ENCODE measurements at places on chromosomes 6 and 20.

DNA sequence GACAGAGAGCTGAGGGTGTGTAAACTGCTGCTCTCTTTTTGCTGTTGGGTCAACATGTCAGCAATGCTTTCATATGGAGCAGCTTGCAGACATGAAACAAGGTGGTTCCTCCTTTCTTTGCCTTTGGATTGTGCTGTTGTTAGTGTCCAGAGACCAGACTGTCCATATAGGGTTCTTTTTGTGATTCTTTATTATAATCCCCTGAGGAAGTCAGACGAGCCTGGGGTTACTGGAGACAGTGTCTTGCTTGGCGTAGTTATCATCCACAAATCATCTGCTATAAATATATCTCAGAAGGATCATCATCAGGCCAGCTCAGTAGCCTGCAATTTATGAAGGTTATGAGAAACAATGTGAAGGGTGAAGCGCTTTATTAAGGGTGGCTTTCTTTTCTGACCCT, 2.3 kb upstream of the ADGRB3 start:
- DNase-seq = no peak

DNA sequence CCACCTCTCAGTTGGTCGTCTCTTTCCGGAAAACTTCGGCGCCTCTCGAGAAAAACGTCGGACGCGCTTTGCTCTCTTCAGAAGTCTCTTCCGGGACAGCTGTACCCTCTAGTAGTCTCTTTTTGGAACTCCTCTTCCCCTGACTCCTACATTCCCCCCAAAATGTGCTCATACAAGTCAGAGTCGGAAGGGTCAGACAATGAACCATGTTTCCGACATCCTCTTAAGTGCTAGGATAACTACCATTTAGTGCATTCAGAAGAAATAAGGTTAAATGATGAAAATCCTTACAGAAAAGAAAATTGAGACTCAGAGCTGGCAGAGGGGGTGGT, 476 bp upstream of the TP53RK start:
- no peak for DNase-seq

- DNase-seq = peak; percentile 9
Observed at GRCh38 chr6:144285798-144286502, 815 bp downstream of the UTRN start.

GRCh38 chr6:156942266-156942665, 165.1 kb downstream of the ARID1B start:
- DNase-seq = no peak

- DNase-seq = no peak
Observed at GRCh38 chr20:19926591-19926990, 90.6 kb upstream of the NAA20 start.

GRCh38 chr6:147205690-147206600, 1.7 kb downstream of the STXBP5 start:
- DNase-seq = no peak

DNA sequence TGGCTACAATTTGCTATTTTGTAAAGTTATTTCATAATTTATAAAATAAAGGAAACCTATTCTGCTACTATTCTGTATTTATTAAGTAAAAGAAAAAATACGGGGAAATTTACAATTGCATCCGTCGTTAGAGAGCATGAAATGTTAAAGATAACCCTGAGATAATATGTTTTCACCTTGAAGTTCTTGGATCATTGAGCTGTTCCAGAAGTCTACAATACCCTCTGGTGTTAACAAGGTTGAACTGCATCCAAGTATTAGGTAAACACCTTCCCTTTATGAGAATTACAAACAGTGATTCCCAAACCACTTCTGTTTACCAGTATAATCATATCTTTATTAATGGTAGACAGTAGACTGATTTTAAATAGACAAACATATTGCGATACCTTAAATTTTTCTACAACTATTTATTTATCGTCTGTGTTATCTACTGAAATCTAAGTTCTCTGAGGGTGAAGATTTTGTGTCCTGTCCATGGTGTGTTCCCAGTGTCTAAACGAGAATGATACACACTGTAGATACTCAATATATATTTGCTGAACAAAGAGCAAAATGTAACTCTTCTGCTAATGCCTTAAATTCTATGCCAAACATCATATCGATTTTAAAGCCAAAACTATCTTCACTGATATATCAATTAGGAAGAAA, 28.2 kb downstream of the TBC1D32 start:
- no peak for DNase-seq

DNA sequence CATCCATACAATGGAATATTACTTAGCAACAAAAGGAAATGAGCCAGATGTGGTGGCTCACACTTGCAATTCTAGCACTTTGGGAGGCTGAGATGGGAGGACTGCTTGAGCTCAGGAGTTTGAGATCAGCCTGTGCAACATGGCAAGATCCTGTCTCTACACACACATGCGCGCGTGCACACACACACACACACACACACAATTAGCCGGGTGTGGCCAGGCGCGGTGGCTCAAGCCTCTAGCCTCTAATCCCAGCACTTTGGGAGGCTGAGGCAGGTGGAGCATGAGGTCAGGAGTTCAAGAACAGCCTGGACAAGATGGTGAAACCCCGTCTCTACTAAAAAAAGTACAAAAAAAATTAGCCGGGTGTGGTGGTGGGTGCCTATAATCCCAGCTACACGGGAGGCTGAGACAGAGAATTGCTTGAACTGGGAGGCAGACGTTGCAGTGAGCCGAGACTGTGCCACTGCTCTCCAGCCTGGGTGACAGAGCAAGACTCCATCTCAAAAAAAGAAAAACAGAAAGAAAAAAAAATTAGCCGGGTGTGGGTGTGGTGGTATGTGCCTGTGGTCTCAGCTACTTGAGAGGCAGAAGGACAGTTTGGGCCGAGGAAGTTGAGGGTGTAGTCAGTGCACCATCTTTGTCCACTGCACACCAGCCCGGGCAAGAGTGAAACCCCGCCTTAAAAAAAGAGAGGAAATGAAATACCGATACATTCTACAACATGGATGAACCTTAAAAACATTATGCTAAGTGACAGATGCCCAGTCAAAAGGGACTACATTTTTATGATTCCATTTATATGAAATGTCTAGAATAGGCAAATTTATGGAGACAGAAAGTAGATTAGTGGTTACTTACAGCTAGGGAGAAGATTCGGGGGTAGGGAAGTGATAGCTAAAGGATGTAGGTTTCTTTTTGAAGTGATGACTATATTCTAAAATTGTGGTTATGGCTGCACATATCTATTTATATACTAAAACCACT, 52.5 kb downstream of the RBL1 start:
- DNase-seq = no peak

GRCh38 chr6:3516092-3516491, 59.2 kb upstream of the SLC22A23 start:
- no peak for DNase-seq

DNA sequence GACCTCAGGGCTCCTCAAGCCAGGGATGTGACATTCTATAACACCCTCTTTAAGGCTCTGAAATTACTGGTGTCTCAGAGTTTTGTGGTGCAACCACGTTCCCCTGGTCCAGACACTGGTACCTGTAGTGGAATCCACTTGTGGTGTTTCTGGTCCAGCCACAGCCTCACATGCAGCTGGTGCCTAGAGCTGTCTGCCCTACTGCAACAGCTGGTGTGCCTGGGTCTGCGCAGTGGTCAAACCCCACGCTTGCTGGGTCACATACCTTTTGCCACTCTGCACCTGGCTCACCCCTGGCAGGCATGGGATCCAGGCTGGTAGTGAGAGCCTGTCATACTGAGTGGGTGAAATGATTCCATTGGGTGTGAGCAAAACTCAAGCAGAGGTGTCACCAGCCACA, 1230.2 kb upstream of the EYS start:
- DNase-seq = no peak

DNA sequence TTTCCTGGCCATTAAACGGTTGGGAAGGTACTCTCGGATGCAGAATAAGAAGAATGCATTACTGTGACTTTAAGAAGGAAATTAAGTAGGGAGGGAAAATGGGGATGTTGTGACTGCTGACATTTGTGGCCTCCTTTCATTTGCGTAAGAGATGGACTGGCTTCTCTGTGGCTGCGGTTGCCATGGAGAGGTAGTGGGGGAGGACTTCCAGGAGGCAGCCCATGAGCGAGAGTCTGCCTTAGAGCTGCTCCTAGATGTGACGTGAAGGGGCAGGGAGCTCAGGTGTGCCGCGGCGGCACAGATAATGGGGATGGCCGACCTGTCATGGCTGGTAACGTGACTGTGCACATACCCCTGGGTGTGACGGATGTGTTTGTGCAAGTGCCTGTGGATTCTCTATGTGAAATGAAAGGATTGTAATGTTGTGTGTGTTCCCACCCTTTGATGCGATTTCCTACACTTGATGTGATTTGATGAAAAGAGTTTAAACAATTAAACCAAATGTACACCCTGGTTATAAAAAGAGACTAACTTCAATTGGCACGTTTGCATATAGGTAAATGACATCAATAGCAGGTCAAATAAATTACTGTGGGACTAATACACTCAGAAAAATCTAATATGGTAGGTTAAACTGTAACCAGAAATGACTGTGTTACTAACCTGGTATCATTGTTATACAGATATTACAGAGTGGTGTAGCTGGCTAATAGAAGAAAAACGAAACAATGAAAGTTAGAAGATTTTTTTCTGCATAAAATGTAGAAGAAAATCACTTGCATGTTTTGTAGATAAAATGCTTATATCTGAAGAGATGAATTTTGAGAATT, 48.9 kb downstream of the HIVEP1 start:
- peak; percentile 68 for DNase-seq

DNA sequence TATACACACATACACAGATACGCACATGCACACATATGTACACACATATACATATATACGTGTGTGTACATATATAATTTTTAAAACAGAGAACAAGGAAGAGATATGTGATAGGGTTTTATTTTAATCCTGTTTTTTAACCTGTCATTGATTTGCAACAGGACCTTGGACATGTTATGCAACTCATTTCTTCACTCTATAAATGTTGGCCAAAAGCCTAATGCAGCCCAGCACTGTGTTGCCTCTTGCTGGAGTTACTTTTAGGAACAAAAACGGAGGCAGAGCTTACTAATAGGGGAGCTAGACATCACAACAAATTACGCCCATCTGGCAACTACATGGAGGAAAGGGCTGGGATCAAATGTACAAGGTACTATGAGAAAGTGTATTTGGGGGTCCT, 179.9 kb upstream of the TAB2 start:
- DNase-seq = no peak

- no peak for DNase-seq
Observed at GRCh38 chr20:2023151-2023550, 29.3 kb upstream of the PDYN start.

- DNase-seq = no peak
Observed at GRCh38 chr6:47307362-47308197, 2.1 kb downstream of the TNFRSF21 start.

- no peak for DNase-seq
Observed at GRCh38 chr6:75024828-75025227, 181.0 kb downstream of the COL12A1 start.

DNA sequence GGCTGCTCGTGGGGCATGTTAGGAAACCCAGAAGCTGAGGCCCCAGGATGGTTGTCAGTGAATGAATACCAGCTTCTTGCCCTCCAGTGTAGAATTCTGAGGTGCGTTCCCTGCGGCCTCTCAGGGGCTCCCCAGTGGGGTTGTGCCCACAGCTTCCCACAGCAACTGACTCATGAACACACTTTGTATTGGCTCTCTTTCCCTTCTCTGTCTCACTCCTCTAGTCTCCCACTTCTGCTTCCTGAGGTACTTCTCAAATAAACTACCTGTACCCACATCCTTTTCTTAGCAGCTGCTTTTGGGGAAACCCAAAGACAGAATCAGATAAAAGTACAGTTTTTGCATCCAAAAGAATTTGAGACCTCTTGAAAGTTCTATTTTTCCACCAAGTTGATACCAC, 107.7 kb upstream of the JAG1 start:
- no peak for DNase-seq

DNA sequence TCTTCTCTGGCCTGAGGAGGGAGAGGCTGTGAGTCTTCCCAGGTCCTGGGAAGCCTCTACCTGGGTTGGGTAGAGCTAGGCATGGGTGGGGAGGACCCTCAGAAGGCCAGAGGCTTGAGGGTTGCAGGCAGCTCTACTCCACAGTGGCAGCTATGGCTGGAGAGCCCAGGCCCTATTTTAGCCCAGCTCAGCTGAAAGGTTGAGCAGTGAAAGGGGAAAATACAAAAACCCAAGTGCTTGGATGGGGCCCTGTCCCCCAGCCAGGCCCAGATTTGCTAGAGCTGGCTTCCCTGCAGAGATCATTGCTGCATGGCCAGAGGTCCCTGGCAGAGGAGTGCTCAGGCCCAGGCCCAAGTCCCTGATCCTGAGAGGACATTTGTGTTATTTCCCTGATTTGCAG, 45.7 kb downstream of the SUN5 start:
- no peak for DNase-seq

DNA sequence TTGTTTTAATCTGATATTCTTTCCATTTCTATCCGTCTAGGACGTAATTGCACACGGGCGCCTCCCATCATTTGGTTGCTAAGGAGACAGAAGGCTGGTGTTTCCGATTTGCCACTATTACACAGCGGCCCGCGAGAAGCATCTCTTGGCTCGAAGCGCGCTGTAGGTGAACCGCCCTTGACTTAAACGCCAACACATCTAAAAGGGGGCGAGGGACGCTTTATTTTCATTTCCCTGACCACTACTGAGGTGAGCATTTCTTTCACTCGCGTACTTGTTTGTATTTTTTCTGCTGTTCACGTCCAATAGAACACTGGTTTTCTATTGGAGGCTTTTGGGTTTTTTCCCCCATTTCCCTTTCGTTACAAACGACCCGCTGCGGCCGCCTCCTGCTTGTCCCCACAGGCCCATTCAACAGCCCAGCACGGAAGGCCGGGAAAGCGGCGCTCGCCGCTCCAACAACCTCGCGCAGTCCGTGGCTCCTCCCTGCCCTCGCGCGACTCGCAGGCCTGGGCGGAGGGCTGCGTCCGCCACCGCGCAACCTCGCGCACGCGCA, 505 bp upstream of the WRNIP1 start:
- peak; percentile 52 for DNase-seq

- no peak for DNase-seq
Observed at GRCh38 chr6:29702519-29703103, 20.6 kb upstream of the HLA-F start.

- DNase-seq = peak; percentile 29
Observed at GRCh38 chr20:31707994-31708735, 14.5 kb downstream of the BCL2L1 start.

DNA sequence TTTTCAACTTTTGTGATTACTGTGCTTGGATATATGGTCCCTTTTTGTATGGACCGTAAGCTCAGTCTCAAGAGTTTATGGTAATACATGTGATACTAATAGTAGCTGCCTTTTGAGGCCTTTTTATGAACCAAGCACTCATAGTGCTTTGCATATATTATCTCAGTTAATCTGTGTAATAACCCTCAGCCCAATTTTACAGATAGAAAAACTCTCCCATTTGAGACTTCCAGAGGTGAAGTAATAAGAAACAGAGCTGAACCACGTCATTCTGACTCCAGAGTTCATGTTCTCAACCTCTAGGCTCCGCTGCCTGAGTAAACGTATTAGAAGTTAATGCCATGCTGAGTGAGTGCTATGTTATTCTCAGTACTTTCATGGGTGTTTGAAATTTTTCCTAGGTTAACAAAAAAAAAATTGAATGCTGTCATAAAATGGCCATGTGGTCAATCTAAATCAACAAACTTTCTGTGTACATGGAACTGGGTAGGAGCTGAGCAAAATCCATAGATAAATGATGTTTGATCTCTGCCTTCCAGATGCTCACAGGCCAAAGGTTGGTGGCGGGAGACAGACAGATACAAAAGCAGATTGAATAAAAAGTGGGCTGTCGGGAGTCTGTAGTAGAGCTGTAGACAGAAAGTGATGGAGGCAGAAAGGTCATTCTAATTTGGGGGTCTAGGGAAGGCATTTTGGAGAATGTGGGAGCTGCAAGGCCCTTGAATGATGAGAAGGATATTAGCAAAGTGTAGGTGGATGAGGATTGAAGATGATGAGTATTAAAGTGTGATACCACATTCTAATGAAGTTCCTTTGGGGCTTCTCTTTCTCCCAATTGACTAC, 22.6 kb upstream of the ELOVL2 start:
- DNase-seq = no peak

GRCh38 chr6:137241481-137242038, 22.4 kb upstream of the IFNGR1 start:
- DNase-seq = no peak
